ENCODE measurements at places on chromosomes 2 and 18.
A peak's percentile ranks its signal among the peaks of the same experiment; 100 is the strongest.

DNA sequence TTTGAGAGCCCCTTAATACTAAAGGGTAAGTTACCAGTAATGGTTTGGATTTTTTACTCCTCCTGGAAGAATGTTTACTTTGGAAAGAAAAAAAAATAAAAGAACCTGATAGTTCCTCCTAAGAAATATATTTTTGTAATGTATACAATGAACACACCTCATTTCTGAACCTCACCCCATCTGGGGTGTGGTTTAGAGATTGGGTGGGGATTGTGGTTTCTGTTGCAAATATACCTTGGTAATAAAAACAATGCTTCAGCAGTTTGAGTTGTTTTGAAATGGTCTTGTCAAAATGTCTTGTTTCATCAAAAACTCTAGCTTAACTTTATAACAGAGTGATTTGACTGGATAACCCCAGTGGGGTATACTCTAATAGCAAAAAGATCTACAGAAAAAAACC lies 448.9 kb upstream of the MEIS1 start:
- no peak for DNase-seq

GRCh38 chr2:46310446-46310845 lies 13.2 kb downstream of the EPAS1 start:
- no peak for DNase-seq

GRCh38 chr18:45920367-45920766 lies 46.8 kb downstream of the EPG5 start:
- peak; percentile 31 for DNase-seq

GRCh38 chr2:37365669-37366068 lies 21.2 kb downstream of the QPCT start:
- DNase-seq, result no peak
